Activated CD4-positive, alpha-beta T cell treated with anti-CD3 and anti-CD28 coated beads for 4 hours (primary cell): ENCODE measurements at places on chromosomes 16 and 17.

DNA sequence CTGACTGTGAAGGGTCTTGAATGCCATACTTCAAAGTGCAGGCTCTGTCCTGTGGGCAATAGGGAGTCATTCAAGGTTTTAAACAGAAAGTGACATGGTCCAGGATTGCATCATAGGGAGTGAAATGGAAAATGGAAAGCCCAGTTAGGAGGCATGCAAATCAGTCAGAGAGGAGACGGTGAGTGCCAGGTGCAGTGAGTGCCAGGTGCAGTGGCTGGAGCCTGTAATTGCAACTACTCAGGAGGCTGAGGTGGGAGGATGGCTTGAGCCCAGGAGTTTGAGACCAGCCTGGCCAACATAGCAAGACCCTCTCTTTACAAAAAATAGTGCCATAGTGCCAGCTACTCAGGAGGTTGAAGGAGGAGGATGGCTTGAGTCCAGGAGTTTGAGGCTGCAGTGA lies 35.2 kb upstream of the SIAH1 start:
- no peak for DNase-seq

GRCh38 chr16:181565-182021 lies 1.3 kb downstream of the HBQ1 start:
- no peak for DNase-seq

DNA sequence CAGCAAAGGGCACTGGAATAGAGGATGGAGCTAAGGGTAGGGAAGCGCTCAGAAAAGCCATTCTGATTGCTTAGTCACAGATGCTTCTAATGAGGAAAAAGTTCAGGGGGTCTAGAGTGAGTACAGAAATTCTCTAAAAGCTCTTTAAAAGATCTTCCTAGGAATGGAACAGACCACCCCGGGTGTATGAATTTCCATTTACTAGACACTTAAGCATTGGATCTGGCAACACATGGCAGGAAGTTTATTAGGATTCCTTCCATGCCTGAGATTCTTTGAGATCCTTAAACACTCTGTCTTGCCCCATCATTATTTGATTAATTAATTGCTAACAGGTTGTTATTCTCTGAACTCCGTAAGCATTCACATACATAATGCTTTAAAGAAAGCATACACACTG lies 8.5 kb downstream of the KRTAP9-7 start:
- DNase-seq = no peak

DNA sequence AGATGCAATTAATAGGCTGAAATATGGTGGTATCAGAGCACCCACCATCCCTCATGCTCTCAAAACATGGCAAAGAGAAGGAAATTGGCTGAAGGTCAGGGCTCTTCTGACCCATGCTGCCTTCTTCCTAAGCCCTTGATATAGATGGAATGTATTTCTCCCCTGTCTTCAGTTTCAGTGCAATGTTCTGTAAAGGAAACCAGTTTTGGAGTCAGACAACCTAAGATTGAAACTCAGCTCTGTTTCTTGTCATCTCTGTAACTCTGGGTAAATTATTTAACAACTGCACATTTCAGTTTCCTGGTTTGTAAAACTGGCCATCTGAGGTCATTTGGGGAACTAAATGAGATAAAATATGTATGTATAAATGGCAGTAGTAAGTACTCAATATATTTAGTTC lies 243.9 kb downstream of the CA10 start:
- no peak for DNase-seq

DNA sequence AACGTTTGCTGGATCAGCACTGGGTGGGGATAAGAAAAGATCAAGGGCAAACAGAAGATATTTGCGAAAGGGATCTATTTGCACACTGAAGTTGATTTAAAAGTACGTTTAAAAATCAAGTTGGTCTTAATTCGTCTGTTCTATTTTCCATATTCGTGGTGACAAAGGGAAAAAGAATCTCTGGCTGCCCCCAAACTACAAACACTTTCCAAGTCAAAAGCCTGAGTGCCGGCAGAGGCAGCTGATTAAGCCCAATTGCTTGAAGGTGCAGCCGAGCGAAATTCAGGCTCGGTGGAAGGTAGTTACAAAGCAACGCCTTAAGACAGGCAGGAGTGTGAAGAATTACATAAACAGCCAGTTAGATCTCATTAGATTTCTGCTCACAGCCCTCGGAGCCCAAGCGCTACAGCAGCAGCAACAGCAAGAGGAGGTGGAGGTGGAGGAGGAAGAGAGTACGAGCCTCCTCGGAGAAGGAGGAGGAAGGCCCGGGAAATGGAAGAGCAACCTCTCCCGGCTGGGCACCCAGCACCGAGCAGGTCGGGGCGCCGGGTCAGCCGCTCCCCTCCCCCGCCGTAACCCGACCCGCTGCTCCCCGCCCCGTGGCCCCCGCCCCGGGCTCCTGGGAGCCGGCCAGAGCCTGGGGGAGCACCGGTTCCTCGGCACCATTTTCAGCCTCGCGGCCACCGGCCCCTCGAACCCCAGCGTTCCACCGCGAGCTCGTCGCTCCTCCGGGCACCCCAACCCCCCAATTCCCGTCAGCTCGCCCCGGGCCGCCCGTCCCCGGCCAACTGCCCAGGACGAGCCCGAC lies 890 bp downstream of the TOB1 start:
- peak; percentile 48 for DNase-seq
